ENCODE measurements at places on chromosomes 1 and 21.

DNA sequence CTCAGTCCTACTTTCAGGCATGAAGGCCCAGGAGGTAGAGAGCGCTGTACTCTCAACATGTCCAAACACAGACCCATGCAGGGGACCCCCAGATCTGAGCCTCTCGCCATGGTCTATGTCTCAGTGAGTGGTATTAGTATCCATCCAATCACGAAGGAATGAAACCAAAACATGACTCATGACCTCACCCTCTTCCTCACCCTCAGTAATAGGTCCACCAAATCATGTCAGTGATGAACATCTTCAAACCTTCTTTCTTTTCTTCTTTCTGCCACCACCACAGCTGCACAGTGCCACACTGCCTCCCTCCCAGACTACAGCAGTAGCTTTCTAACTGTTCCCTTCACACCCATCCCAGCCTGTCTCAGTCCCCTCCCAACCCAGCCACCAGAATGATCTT, 16.8 kb downstream of the C1orf116 start:
- DNase-seq: no peak

- no peak for DNase-seq
Measured at GRCh38 chr1:212967801-212968200, 17.5 kb downstream of the VASH2 start.

GRCh38 chr1:11704691-11705475, 13.4 kb downstream of the DRAXIN start:
- DNase-seq: no peak

GRCh38 chr1:31523012-31523411, 53.3 kb upstream of the TINAGL1 start:
- no peak for DNase-seq

DNA sequence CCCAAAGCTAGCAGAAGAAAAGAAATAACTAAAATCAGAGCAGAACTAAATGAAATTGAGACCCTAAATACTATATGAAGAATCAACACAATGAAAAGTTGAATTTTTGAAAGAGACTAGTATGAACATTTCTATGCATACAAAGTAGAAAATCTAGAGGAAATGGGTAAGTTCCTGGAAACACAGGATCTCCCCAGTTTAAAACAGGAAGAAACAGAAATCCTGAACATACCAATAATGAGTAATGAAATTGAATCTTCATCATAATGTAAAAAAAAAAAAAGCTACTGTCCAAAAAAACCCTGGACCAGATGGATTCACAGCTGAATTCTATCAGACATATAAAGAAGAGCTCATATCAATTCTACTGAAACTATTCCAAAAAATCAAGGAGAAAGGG, 233.5 kb downstream of the PLPP3 start:
- DNase-seq: no peak

- no peak for DNase-seq
Measured at GRCh38 chr1:170156594-170156993, 10.8 kb downstream of the NTMT2 start.

GRCh38 chr1:239237912-239238311, 148.5 kb upstream of the CHRM3 start:
- no peak for DNase-seq

DNA sequence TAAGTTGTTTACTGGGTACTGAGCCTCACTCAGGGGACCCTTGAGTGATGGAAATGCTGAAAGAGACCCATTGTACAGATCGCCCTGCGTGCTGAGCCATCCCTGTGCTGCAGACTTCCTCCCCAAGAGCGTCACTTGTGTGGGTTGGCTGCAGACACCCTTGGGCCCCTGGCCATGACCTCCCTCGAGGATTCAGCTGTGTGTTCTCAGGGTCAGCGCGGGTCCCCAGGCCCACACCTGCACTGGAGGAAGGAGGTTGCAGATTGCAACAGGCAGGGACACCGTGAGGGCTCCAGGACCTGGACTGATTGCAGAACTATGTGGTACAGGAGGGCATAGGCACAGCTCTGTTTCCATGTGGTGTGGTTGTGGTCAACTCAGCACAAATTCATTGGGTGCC, 4.4 kb downstream of the SNAP47 start:
- no peak for DNase-seq

DNA sequence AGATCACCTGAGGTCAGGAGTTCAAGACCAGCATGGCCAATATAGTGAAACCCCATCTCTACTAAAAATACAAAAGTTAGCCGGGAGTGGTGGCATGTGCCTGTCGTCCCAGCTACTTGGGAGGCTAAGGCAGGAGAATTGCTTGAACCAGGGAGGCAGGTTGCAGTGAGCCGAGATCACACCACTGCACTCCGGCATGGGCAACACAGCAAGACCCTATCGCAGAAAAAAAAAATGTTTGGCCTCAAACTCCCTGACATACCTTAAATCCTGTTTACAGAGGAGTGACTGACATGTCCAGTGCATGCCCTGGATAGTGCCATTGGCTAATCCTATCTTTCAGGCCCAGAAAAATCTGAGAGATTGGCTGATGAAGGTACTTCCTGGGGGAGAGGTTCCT, 11.8 kb downstream of the DCLRE1B start:
- DNase-seq: no peak

Data from stimulated activated CD8-positive, alpha-beta memory T cell treated with anti-CD3 and anti-CD28 coated beads, Interleukin-7, amount 100 ng/mL, for 1 hour (primary cell).